ENCODE measurements at places on chromosomes 7 and 10. TPM values are rescaled to one million over a fixed set of nuclear protein-coding genes. Genes with fewer than 3 reads are reported as not detected.

Gene CFTR
- 251 TPM for total RNA-seq

Gene GARIN1A
- 0.52 TPM for total RNA-seq

Gene GRM3
- not detected for total RNA-seq

Gene TRDMT1
- total RNA-seq: 7.3 TPM

Gene RNF148
- 4.9 TPM for total RNA-seq
